Activated T-helper 2 cell treated with anti-CD3 and anti-CD28 coated beads, Interferon-gamma antibody, Interleukin-2, Interleukin-4, amounts not matched to agents 10 μg/mL and 5 μg/mL and 100 μg/mL, durations not matched to agents 14 hours and 24 hours and 36 hours (primary cell): ENCODE measurements at places on chromosomes 13 and 19. TPM values are rescaled to one million over a fixed set of nuclear protein-coding genes. Genes with fewer than 3 reads are reported as not detected.

The FUT2 gene
- not detected in 2 replicates for total RNA-seq

The ZNF416 gene
- 2.9 and 3.5 TPM in 2 replicates for total RNA-seq

The SNAPC2 gene
- total RNA-seq: 18.4 and 19.5 TPM in 2 replicates

The FFAR1 gene
- 0.09 and 0.21 TPM in 2 replicates for total RNA-seq

The PRKACA gene
- total RNA-seq: 75.4 and 76.8 TPM in 2 replicates

The C19orf25 gene
- 33.0 and 37.9 TPM in 2 replicates for total RNA-seq

The C3 gene
- 4.4 and 6.3 TPM in 2 replicates for total RNA-seq

The GRIN2D gene
- 0.34 and 0.39 TPM in 2 replicates for total RNA-seq

DNA sequence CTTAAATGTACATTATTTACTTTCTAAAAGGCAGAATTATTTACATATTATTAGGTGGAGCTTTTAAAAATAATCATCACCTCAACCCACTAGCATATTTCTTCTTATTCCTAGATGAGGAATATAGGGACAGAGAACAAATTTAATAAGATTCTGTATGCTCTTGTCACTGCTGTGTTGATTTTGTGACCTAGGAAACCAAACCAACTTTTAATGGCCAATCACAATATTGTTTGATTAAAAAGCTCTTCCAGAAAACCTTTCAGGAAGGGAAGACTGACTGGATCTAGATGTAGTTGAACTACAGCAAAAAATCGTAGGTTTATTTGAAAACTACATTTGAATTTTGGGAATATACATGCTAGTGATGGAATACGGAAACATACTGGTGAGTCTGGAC lies 91.8 kb upstream of the RAP2A start:
- H3K4me1 ChIP-seq: peaks cover 3% of the 10 kb centered on the region
- H3K27ac ChIP-seq: no peak overlapping the region
- DNase-seq: no peak

DNA sequence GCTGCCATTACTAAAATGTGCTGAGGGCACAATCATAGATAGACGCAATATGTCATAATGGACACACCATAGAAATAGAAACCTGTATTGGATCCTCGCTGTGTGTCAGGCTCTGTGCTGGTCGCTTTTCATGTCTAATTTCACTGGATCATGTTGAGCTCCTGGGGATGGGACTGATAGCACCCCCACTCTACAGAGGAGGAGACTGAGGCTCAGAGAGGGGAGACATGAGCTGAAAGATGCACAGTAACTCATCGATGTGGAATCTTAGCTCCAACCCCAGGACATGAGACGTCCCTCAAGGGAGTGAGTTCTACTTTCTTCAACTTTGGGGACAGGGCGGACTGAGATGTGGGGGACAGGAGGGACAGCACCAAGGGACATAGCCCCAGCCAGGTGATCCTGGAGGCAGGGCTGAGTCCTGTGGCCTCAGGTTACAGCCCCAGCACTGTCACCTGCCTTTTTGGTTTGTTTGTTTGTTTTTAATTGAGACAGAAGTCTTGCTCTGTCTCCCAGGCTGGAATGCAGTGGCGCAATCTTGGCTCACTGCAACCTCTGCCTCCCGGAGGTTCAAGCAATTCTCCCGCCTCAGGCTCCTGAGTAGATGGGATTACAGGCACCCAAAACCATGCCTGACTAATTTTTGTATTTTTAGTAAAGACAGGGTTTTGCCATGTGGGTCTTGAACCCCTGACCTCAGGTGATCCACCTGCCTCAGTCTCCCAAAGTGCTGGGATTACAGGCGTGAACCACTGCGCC lies 6.6 kb upstream of the GIPC1 start:
- H3K4me3 ChIP-seq: no peak overlapping the region
- peaks cover 17% of the 10 kb centered on the region for H3K4me1 ChIP-seq
- H3K36me3 ChIP-seq: no peaks in the 10 kb centered on the region
- H3K27me3 ChIP-seq: peaks cover 4% of the 10 kb centered on the region
- H3K27ac ChIP-seq: no peak overlapping the region
- no peak for DNase-seq

GRCh38 chr19:12912571-12912970 lies 6.5 kb downstream of the SYCE2 start:
- no peak for DNase-seq
- H3K4me1 ChIP-seq: peaks cover 16% of the 10 kb centered on the region
- H3K4me3 ChIP-seq: no peak overlapping the region
- H3K27me3 ChIP-seq: no peaks in the 10 kb centered on the region
- H3K27ac ChIP-seq: no peak overlapping the region

DNA sequence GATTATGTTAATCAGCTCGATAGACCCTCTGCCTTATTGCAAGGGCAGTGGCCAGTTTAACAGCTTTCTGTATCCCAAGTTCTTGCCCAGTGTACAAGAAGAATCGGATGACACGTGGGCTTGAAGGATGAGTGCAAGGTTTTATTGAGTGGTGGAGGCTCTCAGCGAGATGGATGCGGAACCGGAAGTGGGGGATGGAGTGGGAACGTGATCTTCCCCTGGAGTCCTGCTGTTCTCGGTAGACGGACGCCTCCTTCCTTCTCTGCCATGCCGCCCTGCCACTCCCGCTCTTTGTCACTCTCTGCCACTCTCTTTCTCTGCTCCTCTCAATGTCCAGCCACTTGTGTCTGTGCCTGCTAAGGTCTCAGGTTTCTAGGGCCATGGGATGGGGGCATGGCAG lies 21.0 kb downstream of the RFXAP start:
- H3K27me3 ChIP-seq: no peaks in the 10 kb centered on the region
- peaks cover 6% of the 10 kb centered on the region for H3K36me3 ChIP-seq
- H3K27ac ChIP-seq: no peak overlapping the region
- H3K4me3 ChIP-seq: no peak overlapping the region
- DNase-seq: no peak

GRCh38 chr19:40799558-40800338 lies 757 bp downstream of the EGLN2 start:
- H3K36me3 ChIP-seq: peaks cover 45% of the 10 kb centered on the region
- no peak for DNase-seq
- peak overlapping the region; percentile 90 for H3K4me3 ChIP-seq
- peaks cover 55% of the 10 kb centered on the region for H3K4me1 ChIP-seq
- H3K27me3 ChIP-seq: no peaks in the 10 kb centered on the region

DNA sequence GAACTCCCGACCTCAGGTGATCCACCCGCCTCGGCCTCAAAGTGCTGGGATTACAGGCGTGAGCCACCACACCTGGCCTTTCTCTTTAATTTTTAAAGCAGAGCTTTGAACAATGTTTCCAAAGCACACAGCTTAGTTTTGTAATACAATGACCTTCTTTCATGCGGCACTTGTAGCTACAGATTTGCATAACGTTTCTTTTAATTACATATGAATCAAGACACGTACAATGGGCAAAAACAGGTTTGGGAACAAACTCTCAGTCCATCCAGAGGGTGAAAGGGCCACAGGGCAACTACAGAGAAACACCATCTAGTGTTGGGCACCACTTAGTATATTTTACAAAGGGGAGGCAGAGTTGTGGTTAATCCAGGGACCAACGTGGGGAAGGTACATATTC lies 19.0 kb upstream of the S1PR4 start:
- DNase-seq: no peak
- no peak overlapping the region for H3K27ac ChIP-seq
- no peak overlapping the region for H3K4me3 ChIP-seq
- no peaks in the 10 kb centered on the region for H3K27me3 ChIP-seq

- no peaks in the 10 kb centered on the region for H3K4me1 ChIP-seq
- no peaks in the 10 kb centered on the region for H3K36me3 ChIP-seq
- no peaks in the 10 kb centered on the region for H3K27me3 ChIP-seq
- H3K27ac ChIP-seq: no peak overlapping the region
Observed at GRCh38 chr13:47687577-47687976, 313.5 kb downstream of the SUCLA2 start.

GRCh38 chr19:49440439-49441209 lies 703 bp downstream of the SLC17A7 start:
- H3K36me3 ChIP-seq: peaks cover 5% of the 10 kb centered on the region
- DNase-seq: no peak
- H3K27me3 ChIP-seq: peaks cover 66% of the 10 kb centered on the region
- H3K4me1 ChIP-seq: peaks cover 35% of the 10 kb centered on the region
- peak overlapping the region; percentile 45 for H3K4me3 ChIP-seq

DNA sequence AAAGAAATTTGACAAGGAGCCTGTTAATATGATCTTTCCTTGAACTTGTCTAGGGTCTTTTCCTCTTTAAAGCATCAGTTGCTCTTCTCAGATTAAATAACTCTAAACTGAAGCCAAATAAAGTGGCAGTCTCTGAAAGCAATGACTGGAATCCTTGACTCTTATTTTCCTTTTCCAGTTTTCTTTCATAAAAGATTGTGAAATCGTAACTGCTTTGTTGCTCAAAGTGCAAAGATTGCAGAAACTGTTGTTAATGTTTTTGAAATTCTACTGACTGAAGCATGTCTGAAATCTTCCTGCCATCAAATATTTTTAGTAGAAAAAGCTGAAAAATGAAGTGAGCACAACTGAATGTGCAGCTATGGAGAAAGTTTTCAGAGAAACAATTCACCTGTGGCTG lies 1.9 kb downstream of the NHLRC3 start:
- peak overlapping the region; percentile 51 for H3K27ac ChIP-seq
- H3K4me1 ChIP-seq: peaks cover 24% of the 10 kb centered on the region
- no peak for DNase-seq
- peaks cover 42% of the 10 kb centered on the region for H3K36me3 ChIP-seq

- no peak overlapping the region for H3K27ac ChIP-seq
- H3K27me3 ChIP-seq: peaks cover 4% of the 10 kb centered on the region
- H3K36me3 ChIP-seq: no peaks in the 10 kb centered on the region
- H3K4me3 ChIP-seq: no peak overlapping the region
Observed at GRCh38 chr13:91722267-91722884, 324.0 kb downstream of the GPC5 start.

DNA sequence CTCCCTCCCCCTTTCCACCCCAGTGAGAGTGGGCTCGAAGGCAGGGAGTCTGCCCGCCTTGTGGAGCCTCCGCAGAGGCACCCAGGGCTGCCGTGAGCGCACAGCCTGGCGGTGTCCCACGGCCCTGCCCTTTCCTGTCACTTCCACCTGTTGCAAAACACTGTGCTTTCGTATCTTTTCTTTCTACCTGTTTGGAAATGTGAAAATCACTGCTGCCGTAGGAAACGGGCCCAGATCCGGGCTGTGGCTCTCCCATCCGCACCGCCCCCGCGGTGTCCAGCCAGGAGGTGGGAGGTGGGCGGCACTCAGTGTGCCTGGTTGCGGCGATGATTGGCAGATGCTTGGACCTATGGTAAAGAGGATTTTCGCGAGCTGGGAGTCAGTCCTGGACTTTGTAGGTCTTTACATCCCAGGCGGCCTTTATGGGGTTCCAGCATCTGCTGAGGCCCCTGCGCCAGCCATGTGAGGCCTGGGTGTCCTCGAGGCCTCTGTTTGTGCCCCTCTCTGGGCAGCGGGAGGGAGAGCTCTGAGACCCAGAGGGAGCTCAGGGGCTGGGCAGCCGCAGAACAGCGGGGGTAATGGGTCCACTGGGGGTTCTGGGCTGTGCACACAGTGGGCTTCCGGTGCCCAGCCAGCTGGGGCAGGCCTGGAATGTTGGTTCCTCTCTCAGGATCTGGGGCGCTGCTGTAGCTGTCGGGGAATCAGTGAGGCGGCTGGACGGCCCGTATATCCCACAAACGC lies 6.1 kb downstream of the STK11 start:
- H3K27me3 ChIP-seq: no peaks in the 10 kb centered on the region
- H3K4me3 ChIP-seq: peak overlapping the region; percentile 26
- peaks cover 44% of the 10 kb centered on the region for H3K36me3 ChIP-seq
- no peak for DNase-seq

DNA sequence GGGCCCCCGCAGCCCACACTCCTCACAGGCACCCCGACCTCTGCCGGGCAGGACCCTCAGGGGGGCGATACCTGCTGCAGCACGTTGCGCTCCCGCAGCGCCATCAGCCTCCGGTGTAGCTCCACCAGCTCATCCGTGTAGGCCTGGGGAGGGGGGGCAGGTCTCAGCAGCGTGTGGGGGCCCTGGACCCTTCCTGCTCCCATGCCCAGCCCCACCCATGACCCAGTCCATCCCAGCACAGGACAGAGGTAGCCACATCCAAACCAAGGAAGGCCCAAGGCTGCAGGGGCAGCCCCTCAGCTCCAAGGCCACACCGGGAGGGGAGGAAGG lies 66.5 kb downstream of the MLLT1 start:
- peaks cover 8% of the 10 kb centered on the region for H3K36me3 ChIP-seq
- H3K4me3 ChIP-seq: no peak overlapping the region
- no peaks in the 10 kb centered on the region for H3K27me3 ChIP-seq

DNA sequence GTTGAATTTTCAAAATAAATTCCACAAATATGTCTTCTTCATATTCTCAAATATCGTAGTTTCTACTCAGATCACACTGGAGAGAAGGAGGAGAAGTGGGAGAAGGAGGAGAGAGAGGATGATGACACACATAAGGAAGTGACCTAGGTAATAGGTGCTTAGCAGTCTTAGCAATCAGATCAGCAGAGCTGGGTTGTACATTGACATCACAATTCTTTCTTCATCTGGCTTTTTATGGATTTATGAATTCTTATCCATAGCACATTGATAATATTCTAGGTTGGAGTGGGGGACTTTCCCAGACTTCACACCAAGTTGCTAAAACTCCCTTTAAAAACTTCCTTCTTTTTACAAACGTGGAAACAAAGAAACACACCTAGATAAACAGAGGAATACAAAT lies 86.9 kb downstream of the FGF9 start:
- H3K27ac ChIP-seq: no peak overlapping the region
- H3K4me1 ChIP-seq: no peaks in the 10 kb centered on the region
- H3K4me3 ChIP-seq: no peak overlapping the region
- no peaks in the 10 kb centered on the region for H3K27me3 ChIP-seq

GRCh38 chr13:34897220-34897619 lies 44.9 kb upstream of the NBEA start:
- no peak overlapping the region for H3K4me3 ChIP-seq
- no peaks in the 10 kb centered on the region for H3K27me3 ChIP-seq
- H3K4me1 ChIP-seq: no peaks in the 10 kb centered on the region
- H3K27ac ChIP-seq: no peak overlapping the region
- DNase-seq: no peak

- DNase-seq: no peak
- no peaks in the 10 kb centered on the region for H3K27me3 ChIP-seq
- no peak overlapping the region for H3K4me3 ChIP-seq
- H3K36me3 ChIP-seq: peaks cover 9% of the 10 kb centered on the region
Observed at GRCh38 chr13:22103046-22104027, 432.5 kb downstream of the FGF9 start.

GRCh38 chr13:112896736-112897602 lies 72.0 kb upstream of the MCF2L start:
- no peak overlapping the region for H3K4me3 ChIP-seq
- no peaks in the 10 kb centered on the region for H3K4me1 ChIP-seq
- H3K27ac ChIP-seq: no peak overlapping the region
- H3K36me3 ChIP-seq: no peaks in the 10 kb centered on the region

DNA sequence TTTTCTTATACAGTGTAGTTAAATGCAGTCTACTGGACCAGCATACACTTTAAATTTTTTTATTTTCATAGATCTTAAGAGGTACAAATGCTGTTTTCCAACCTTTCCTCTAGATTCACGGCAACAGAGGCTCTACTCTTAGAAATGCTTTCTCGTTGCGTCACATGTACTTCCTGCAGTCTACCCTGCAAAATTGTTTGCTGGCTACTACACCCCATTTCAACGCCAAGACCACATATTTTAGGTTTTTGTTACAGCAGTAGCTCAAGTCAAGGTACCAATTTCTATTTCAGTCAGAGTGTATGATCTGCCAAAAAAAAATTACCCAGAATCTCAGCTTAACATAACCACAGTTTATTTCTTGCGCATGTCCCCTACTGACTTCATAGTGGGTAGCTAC lies 94.1 kb downstream of the TNFSF13B start:
- H3K4me3 ChIP-seq: no peak overlapping the region
- H3K27ac ChIP-seq: no peak overlapping the region
- no peaks in the 10 kb centered on the region for H3K27me3 ChIP-seq
- no peaks in the 10 kb centered on the region for H3K36me3 ChIP-seq
- H3K4me1 ChIP-seq: no peaks in the 10 kb centered on the region
- no peak for DNase-seq

GRCh38 chr13:42170029-42170428 lies 101.9 kb upstream of the AKAP11 start:
- no peaks in the 10 kb centered on the region for H3K27me3 ChIP-seq
- H3K4me3 ChIP-seq: no peak overlapping the region
- peaks cover 3% of the 10 kb centered on the region for H3K4me1 ChIP-seq
- peaks cover 45% of the 10 kb centered on the region for H3K36me3 ChIP-seq
